Islet precursor cell (in vitro differentiated cells): ENCODE measurements at places on chromosomes 12 and 14.

DNA sequence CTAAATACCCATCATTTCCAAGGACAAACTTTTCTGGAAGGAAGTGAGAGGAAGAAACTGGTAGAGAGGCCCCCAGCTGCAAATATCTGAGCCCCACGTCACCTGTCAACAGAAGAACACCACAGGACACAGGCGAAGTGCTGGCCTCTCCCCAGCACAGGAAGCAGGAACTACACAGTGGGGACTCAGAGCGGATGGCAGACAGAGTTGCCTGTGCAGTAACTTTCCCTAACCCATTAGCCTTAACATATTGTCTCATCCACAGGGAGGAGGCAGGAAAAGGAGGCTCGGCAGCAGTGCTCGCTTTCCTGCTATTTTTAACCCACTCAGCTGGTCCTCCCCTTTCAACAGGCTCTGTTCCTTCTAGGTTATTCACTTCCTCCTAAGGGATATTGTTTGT is 111.5 kb upstream of the TMPO start:
- DNase-seq: peak; percentile 48

- no peak for DNase-seq
Observed at GRCh38 chr12:64895526-64895925, 71.1 kb downstream of the TBC1D30 start.

DNA sequence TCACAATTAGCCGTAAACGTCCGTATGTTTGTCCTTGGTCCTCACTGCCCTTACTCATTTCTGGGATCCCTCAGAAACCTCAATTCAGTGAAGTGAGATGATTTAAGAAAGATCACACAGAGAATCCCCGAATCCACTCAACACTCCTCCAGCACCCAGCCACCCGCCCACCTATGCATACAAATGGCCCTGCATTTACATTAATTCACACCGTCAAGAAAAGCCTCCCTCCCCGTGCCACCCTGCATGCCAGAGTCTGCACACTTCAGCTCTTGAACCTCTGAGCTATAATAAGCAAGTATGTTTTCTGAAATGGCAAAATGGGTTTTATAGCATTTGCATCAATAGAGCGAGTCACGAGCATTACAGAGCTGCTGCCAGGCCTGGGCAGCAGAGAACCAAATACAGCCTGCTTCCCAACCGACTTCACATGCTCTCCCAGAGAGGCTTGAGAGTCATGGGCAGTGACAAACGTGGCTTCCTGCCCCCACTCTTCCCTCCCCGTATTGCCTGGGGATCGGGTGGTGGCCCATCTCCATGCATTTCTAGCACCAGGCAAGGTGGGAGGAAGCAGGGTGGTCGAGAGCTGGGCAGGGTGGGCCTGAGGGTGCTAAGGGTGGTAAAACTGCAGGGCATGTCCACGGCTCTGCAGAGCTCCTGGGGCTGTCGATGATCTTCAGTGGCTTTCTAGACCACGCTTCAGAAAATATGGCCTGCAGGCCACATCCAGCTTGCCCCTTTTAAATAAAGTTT is 177.6 kb downstream of the RIMBP2 start:
- DNase-seq: no peak

DNA sequence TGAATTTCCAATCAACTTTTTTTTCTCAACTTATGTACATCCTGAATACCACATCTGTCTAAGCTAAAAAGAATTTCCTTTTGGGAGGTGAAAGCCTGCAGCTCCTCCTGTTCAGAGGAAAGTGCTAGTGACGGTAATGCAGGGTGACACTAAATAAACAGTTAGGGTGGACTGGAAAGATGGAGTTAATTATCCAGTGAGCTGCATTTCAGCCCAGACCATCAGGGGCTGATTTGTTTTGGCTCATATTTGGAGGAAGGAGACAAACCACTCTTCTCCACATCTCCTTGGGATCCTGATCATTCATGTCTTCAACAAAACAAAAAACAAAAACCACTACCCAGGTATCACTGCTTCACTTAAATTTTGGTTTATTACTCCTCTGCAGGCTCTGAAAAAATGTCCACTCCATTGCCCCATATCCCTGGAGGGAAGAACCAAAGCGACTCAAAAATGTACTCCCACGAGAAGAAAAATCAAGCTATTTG is 5.1 kb upstream of the SIX1 start:
- no peak for DNase-seq

GRCh38 chr14:94461526-94462218 is 9.1 kb upstream of the SERPINA11 start:
- peak; percentile 50 for DNase-seq

- no peak for DNase-seq
Observed at GRCh38 chr12:99898645-99899044, 86.1 kb downstream of the ANKS1B start.

- DNase-seq: no peak
Observed at GRCh38 chr14:91229743-91230200, 14.7 kb downstream of the GPR68 start.

- DNase-seq: no peak
Observed at GRCh38 chr14:60974090-60974651, 6.7 kb downstream of the TRMT5 start.

DNA sequence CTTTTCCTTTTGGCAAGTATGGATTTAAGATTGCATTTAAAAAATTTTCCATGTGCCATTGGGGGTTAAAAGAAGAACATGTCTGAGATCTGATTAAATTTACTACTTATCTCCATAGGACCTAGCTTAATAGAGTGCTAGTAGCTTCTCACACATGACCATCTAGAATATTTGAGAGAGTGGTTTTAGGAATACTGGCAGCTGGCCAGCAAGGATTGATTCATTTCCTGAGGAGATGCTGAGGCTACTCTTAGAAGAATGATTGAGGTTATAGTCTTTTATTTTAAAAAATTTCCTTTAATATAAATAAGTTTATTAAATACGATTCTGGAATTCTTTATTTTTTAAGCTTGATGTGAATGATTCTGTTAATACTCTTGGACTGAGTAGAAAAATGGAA is 56.2 kb downstream of the MIPOL1 start:
- DNase-seq: no peak

GRCh38 chr12:107287436-107288413 is 194.4 kb upstream of the CRY1 start:
- no peak for DNase-seq

GRCh38 chr12:129631316-129631715 is 272.5 kb downstream of the TMEM132D start:
- DNase-seq: no peak

DNA sequence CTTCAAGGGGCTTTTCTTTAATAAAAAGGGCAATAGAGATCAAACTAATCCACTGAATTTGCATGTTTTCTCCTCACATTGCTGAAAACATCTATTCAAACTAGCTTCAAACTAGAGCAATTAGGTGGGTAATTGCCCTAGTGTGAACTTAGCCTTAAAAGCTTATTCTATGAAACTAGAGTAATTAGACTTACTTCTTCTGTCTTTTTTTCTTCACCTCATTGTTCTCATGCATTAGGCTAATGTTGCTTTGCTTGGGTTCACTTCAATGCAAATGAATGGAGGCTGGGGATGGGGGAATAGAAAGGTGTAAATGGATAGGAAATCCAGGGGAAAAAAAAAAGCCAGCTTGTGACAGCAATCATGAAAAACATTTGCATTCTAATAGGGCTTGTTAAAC is 414.8 kb upstream of the LMO3 start:
- no peak for DNase-seq

DNA sequence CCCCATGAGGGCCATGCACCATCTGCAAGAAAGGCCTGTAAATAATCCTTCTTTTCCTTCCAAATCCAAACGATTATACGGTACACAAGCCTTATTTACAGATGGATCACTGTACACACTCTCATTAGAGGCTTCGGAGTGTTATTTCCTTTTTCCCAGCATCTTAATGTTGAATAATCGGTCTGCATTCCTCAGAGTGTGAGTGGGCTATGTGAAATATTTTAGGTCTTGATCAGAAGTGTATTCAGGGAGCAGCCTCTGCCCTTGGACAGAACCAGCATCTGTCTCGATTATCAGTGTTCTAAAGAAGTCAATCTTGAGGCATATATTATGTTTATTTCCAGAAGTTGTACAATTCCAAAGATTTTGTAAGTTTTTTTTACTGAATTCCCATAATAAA is 340.6 kb downstream of the SEC23A start:
- DNase-seq: no peak

GRCh38 chr12:58313091-58313855 is 371.9 kb downstream of the ATP23 start:
- DNase-seq: no peak

- DNase-seq: peak; percentile 57
Observed at GRCh38 chr12:131733874-131734273, 23.0 kb downstream of the SFSWAP start.

GRCh38 chr12:121974026-121974985 is 47.4 kb upstream of the BCL7A start:
- DNase-seq: no peak

DNA sequence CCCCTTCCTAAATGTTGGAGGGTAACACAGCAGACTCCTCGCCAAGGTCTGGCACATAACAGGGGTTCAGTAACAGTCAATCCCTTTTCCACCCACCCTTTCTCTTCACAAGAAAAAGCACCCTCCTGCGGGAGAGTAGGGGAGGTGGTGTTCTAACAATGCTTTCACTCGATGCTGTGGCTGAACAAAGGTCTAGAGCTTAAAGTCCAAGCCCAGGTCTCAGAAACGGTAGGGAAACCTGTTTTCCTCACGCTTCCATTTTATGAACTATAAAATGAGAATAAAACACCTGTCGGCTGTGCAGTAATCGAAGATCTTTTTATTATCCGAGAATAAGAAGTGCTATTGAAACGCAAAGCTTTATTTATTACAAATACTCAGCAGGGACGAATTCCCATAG is 20.9 kb upstream of the CACNA2D4 start:
- DNase-seq: no peak

GRCh38 chr12:34405286-34406227 is 383.3 kb downstream of the ALG10 start:
- DNase-seq: peak; percentile 25

DNA sequence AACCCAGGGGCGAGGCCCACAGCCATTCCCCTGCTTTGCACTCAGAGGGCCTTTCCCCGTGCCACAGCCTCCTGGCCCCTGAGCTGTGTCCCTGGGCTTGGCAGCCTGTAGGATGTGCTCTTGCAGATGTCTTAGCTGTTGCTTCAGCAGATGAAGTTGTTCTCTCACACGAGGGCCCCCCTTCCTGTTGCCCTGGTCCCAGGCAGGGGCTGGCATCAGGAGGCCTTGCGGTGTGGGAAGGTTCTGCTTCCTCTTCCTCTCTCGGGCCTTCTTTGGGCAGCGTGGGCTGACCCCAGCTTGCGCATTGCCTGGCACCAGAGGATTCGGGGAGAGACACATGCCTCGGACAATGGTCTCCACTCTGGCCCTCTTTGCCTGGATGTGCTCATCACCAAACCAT is 12.7 kb downstream of the PROX2 start:
- no peak for DNase-seq

DNA sequence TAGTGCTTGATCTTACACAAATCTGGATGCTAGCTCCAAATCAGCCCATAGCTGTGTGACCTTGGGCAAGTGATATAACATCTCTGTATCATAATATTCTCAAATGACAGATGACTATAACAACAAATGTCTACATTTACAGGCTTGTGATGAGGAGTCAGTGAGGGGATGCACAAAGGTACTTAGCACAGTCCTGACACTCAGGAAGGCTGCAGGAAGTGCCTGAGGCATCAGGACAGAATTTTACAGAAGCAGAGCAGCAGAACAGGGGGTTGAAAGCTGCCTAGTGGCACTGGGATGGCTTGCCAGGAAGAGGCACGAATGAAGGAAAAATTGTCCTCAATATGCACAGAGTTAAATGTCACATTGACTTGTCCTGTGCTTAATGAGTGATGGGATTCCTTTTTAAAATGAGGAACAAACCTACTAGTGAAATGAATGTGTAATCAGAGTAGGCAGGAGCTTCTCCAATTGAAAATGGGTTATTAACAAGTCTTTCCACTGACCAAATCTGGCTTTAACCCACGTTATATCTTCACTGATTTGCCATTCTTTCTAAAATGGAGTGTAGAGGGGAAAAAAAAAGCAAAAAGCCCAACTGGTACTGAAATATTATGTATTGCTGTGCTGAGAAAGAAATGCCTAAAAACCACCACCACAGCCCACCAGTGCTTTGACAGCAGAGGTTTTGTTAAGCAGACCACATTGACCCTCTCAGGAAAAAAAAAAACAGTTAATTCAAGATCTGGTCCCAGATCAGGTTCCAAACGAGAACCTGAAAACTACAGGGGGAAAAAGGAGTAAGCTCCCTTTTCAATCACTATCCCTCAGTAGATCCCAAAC is 11.6 kb downstream of the BTG1 start:
- DNase-seq: peak; percentile 85

GRCh38 chr12:123059500-123059899 is 79.0 kb downstream of the ARL6IP4 start:
- DNase-seq: no peak

GRCh38 chr14:104795781-104796686 is 486 bp upstream of the AKT1 start:
- peak; percentile 62 for DNase-seq

DNA sequence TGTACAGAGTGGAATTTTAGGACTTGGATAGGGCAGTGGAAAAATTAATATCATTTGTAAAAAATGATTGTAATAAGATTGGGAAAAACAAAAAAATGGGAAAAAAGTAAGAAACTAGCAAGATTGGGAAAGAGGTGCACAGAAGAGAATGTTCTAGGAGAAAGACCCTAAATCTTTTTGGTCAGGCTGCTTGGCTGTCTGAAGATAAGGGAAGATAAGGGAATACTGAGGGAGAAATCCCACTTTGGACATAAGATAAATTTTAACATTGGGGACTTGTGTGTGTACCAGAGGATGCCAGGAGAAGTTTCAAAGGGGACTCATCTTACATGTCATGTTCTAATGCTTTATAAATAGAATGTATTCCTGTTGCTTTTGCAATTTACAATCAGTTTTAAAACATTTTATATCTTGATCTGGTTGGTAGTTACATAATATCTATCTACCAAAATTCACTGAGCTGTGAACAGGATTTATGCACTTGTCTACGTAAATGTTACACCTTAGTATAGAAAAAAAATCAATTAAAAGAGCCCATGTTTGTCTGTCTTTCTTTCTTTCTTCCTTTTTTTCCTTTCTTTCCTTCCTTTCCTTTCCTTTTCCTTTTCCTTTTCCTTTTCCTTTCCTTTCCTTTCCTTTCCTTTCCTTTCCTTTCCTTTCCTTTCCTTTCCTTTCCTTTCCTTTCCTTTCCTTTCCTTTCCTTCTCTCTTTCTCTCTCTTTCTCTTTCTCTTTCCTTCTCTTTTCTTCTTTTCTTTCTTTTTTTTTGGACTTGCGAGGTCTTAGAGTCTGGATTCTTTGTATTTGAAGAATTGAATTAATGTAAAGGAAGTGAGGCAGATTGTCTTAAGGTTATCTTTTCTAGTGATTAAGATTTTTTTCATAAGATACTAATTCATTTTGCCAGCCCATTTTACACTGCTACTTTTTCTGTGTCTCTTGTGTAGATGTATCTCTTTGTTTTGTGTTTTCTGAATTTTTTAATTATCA is 66.1 kb downstream of the KTN1 start:
- no peak for DNase-seq

- DNase-seq: no peak
Observed at GRCh38 chr12:108677381-108677780, 43.7 kb upstream of the SELPLG start.
